ENCODE measurements at places on chromosomes 7 and 10.

GRCh38 chr7:517774-518629 is 1.6 kb downstream of the PDGFA start:
- DNase-seq, result peak; percentile 72

DNA sequence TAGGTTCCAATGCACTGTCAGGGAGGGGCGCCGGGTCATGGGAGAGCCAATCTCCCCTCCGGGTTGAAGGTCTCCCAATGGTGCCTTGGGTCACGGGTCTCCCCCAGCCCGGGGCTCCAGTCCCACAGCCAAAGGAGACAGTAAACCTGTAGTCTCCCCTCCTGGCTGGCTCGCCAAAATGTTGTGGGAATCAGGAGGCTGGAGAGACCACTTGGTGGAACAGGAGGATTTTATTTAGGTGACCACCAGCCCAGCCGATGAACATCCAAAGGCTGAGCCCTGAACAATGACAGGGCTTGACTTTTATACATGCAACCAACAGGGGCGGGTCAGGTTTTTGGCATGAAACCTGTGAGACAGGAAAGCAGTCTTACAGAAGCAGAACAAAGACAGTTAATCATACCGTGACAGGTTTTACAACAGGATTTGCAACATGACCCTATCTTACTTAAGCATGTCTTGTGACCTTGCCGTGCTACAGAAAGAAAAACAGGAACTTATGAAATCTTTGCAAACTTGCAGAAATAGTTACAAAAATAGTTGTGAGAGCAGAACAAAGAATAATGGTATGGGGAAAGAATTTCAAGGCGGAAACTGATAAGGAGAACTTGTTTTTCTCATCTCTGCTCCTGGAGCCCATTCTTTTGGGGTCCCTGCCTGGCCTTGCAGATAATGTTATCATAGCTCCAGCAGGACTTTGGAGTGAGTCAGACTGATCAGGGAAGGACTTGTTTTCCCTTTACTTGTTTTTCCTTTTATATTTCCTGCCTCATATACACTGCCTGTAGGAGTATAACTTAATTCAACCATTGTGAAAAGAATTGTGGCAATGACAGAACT is 7.1 kb downstream of the ERV3-1 start:
- DNase-seq, result no peak

GRCh38 chr10:71401056-71401455 is 4.3 kb downstream of the CDH23 start:
- DNase-seq, result no peak

- DNase-seq, result no peak
Observed at GRCh38 chr7:158468700-158469296, 118.8 kb downstream of the PTPRN2 start.

- DNase-seq, result no peak
Observed at GRCh38 chr7:6446838-6447580, 745 bp downstream of the DAGLB start.

DNA sequence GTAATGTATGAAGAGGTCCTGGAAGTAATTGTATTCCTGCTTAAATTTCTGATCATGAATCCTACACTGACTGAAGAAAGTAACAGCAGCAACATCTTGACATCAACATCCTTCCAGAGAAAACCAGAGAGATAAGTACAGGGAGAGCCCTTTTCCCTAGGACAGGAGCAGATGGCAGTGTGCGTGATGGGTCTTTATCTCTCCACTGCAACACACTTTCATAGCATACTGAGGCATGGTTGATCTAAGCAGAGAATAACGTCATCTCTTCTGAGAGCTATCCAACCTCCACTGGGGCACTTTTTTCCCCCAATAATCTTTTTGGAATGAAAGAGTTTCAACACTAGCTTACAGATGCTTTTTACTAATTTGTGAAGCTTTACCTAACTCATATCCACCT is 342 bp downstream of the OR2A25 start:
- no peak for DNase-seq

GRCh38 chr10:98078774-98079173 is 48.4 kb upstream of the CRTAC1 start:
- no peak for DNase-seq

DNA sequence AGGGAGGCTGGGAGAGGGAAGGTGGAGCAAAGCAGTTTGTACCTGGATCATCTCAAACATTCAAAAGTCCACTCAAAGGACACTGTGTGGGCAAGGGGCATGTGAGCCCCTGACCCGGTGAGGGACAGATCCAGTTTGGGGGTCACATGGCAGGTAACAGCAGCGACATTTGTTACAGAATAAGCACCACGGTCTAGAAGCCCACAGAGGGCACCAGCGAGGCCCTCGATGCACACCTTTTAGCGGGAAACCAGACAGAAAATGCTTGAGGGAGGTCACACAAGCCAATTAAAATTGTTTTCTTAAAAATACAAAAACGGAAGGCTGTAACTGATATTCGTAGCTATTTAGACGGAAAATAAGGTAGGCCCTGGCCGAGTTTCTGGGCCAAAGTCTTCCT is 144.4 kb downstream of the ZMYND11 start:
- no peak for DNase-seq

DNA sequence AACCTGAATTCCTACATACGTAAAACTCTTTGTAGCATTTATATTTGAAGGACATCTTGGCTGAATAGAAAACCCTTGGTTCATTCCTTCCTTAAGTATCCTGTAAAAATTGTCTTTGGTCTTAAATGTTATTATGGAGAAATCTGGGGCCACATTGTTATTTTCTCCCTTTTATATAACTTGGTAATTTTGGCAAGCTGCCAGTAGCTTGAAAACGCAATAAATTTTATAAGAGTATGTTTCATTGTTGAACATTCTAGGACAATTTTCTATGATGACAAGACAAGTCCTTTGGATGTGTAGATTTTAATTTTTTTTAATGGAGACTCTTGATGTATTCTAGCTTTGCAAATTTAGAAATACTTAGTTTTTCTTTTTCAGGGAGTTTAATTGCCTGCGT is 191.9 kb downstream of the ABCA13 start:
- DNase-seq, result no peak

DNA sequence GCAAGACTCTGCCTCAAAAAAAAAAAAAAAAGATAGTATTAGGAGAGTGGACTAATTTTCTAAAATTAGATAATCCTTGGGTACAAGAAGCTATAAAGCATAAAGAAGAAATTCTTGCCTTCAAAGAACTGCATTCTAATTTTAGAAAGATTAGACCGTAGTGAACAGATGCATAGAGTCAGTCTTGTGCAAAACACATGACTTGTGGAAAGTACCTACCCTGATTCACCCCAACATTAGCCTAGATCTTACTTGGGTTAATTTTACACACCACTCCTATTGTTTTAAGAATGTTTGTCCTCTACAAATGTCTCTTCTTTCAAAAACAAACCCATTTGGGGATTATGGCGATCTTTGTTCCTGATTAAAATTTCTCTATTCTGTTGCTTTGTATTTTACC is 38.9 kb upstream of the SP8 start:
- DNase-seq, result no peak

- DNase-seq, result no peak
Observed at GRCh38 chr10:67771200-67771599, 66.8 kb downstream of the DNAJC12 start.

DNA sequence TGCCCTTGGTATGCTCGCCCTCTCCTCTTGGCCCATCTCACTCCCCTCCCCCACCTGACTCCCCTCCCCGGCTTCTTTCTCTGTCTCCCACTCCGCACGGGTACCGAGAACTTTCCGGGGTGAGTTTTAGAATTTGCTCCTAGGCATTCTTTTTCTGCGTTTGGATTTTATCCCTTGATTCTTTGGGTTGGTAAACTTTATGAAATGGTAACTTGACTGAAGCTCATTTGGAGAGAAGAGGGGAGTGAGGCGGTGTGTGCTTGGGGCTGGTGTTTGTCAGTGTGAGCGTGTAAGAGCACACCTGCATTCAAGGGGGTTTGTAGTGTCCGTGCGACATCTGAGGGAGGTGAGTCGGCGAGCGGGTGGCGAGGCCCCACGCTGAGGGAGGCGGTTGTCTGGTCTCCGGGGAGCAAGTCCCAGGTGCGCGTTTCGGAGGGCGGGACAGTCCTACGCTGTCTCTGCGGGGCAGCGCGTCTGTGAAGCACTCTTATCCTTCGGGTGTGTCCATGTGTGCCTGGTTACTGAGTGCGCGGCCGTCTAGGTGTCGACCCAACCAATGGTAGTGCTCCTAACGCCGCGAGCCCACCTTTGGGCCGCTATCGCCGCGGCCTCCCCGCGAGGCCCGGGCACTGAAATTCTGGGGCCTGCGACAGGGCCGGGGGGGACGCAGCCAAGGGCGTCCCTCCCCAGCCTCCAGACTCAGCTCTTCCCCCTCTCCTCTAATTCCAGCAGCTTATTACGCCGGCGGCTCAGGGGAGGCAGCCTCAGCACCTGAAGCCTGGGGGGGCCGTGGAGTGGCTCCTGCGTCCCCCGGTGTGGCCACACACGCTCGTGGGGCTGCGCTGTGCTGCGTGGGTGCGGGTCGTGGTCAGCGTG is 2.6 kb upstream of the ZNF503 start:
- peak; percentile 65 for DNase-seq

GRCh38 chr7:2508327-2509215 is 11.0 kb upstream of the LFNG start:
- no peak for DNase-seq

GRCh38 chr7:5636914-5637313 is 144.5 kb downstream of the RNF216 start:
- no peak for DNase-seq
